ENCODE measurements at places on chromosomes 13 and 19.

GRCh38 chr13:110469597-110469996, 91.9 kb downstream of the RAB20 start:
- no peak for DNase-seq

GRCh38 chr13:111275382-111275781, 45.1 kb upstream of the TEX29 start:
- DNase-seq: no peak

DNA sequence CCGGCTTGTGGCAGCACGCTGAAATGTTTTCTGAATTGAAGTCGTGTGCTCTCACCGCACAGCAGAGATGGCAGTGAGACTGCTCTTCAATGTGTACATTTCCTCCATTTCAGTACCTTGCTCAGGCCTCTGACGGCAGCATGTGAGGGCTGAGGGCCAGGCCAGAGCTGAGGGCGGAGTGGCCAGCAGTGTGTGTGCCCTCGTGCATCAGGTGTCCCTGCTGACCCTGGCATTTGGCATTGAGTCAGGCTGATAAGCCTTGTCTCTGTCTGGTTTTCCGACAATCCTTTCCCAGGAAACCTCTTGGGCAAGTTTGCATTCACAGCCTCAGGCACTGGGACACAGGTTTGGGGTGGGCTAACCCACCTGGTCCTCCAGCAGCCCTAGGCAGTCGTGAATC, 62.3 kb downstream of the EFNB2 start:
- DNase-seq: no peak

DNA sequence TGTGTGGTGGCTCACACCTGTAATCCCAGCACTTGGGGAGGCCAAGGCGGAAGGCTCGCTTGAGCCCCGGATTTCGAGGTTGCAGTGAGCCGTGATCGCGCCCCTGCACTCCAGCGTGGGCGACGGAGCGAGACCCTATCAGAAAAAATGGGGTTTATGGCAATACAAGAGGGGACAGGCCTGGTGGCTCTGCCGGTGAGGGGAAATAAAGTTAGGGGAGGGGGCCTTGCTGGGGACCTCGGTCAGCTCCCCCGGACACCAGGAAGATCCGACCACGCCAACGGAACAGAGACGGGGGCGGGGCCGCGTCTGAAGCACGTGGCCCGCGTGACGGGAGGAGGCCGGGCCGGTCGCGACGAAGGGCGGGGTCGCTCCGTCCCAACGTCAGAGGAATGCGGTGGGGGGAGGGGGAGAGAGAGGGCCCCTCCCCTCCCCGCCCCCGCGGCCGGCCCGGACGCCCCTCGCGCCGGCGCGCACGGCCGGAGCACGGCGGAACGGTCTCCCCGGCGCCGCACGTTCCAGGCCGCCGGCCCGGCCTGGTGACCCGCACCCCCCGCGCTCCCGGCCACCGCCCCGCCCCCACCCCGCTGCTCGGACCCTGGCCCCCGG, 1.9 kb upstream of the HNRNPL start:
- DNase-seq: peak; percentile 97

DNA sequence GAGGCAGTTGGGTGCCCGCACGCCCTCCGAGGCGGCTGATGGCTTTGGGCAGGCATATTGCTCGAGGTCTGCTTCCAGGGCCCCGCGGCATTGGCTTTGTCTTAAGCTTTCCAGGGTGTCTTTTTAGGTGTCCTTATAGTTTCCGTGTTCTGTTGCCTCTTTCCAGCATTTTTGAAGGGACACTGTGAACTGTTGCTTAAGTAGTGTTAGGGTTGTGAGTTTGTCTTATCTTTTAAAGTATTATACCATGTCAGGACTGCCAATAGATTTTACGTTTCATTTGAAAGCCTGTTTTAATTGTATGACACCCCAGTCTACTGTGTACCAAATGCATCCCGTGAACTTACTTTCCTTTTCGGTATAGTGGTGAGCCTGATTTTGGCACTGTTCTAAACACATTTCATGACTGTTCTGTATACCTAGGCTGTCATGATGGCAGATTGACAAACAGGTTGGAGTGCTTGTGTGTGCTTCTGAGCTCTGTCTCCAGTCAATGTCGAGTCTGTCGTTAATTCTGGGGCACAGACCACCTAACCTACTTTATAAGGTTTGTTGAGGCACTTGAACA, 656 bp downstream of the PCCA start:
- peak; percentile 8 for DNase-seq
